ENCODE measurements at places on chromosomes 3 and 15. TPM values are rescaled to one million over a fixed set of nuclear protein-coding genes. Genes with fewer than 3 reads are reported as not detected.
A peak's percentile ranks its signal among the peaks of the same experiment; 100 is the strongest.

- peak; percentile 7 for DNase-seq
These were observed 137.9 kb downstream of the CBLB start for GRCh38 chr3:105730801-105731354.

GRCh38 chr15:71530116-71530515, 280.2 kb upstream of the NR2E3 start:
- no peak for DNase-seq

- DNase-seq, result peak; percentile 30
These were observed 14.8 kb downstream of the P3H2 start for GRCh38 chr3:190105876-190106275.

DNA sequence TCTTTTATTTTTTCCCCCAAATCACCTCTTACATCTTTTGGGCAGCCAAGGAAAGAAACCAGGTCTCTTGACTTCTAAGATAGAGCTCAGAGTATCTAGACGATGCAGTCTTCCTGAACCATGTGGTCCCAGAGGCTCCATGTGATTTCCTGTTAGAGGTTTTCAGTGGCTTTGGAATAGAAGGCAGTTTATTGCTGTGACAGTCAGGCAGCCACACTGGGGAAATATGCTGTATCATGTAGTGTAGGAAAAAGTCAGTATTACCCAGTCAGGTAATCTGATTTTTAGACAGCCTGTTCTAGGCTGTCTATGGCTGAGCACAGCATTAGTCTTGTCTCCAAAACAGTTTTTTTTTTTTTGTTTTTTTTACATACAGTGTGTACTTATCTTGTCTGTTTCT, 294.3 kb downstream of the THSD4 start:
- no peak for DNase-seq

DNA sequence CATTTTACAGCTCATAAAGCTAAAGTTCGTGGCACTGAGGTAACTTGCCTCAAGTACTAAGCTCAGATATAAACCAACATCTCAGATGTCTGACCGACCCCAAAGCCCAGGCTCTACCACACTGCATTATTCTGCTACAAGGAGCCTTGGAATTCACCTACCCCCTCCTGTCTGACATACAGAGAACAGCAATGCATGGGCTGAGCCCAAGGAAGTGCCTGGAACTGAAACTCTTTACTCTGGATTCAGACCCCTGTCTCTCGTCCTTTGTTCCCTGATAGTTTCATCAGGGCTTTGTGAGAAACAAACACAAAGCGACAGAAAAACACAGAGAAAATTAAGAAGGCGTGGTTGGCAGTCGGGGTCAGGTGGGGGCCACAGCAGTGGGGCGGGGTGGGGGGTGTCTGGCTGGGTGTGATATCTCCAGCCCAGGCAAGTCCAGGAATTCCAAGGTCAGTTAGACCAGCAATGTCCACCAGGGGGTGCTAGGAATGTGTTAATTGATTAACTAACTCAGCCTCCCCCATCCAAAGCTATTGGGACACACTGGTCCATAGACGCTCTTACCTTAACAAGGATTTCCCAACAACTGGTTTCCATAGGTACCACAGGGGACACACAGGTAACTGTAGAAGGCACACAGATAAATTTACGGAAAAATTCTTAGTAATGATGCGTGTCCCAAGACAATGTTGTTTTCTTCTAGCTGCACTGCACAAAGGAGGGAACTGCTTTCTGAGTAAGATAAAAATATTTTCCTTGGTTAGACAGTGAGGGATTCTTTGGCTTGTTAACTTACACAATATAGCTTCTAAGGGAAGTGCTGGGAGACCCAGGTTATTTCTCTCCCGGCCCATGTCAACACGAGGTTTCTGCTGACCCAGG, 18.8 kb upstream of the SSUH2 start:
- peak; percentile 75 for DNase-seq

The ETFA gene
- total RNA-seq, result 56.1 TPM

The GORASP1 gene
- total RNA-seq, result 29.7 TPM

DNA sequence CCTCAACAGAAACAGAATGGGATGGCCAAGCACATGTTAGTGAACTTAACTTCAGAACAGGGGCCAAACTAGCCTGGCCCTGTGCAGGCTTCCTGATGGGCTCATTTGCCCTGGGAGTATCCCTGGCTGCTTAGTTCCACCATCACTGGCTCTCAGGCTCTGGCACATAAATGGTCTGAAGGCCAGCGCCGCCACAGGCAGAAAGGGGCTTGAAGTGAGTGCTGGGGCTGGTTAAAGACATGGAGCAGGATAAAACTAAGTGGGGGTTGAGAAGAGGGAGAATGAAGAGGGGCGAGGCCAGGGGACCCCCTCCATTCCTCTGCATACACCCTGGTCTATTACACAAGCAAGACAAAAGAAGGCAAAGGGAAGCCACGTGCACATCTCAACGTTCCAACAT, 12.2 kb downstream of the SLCO2A1 start:
- DNase-seq, result no peak

DNA sequence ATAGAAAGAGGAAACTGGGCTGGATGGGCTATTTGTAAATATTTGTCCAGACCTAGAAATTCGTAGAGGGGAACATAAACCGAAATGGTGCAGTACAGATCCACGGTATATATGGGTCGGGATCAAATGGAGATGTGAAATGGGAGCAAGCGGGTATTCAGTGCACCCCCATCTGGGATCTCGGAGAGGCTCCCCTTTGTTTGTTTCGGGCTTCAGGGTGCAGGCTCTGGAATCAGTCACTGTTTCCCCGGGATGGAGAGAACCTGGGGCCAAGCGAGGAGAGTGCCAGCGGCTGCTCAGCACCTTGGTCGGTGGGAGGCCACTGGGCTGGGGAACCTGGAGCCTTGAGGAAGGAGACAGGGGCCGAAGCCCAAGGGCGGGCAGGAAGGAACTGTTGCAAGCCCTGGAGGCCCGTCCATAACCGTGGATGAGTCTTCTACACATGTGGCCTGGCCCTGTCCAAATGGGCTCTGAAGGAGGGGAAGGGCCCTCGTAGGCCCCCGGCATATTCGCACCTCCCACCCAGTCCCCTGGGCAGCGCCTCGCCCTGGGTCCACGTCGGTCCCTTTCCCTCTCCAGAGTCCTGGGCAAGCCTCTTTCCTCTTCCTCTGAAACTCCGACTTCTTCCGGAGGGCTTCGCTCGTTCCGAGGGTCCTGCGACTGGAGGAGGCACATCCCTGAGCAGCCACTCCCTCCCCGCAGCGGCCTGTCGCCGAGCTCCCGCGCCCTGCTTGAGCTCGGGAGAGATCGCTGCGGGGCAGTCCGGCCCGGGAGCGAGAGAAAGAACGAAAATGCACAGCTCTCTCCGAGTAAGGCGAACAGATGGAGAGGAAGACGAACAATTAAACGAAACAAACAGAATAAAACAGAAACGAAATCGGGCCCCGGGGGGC, 3.0 kb downstream of the ISL2 start:
- peak; percentile 44 for DNase-seq

DNA sequence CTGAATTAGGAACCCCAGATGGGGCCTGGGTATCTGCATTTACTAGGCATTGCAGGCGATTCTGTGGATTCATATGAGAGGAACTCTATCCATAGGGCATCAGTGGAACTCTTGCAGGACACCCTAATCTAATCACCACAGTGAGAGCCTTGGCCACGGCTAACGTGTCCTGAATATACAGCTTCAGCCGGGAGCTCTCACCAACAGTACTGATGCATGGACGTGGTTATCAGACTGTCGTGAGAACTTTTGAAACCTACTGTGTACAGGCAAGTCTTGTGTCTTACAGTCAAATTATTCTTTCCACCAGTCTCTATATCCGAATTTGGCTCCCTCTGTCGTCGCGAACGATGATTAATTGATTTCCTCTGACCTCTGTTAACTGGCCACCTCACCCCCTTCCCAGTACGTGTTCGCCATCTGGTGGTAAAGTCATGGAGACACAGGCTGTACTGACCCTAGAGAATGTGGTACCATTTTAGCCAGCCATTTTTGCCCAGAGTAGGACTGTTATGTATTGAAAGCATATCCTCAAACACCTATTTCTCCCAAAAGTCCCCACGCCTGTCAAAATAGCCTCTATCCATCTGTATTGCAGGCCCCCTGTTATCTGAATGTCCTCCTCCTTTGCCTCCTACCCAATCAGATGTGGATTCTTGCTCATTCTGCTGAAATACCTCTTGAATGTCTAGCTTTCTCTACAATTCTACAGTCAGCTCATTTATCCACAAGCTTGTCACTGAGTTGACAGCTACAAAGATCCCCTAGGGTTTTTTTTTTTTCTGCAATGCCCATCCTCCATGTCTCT, 39.7 kb downstream of the GLDN start:
- peak; percentile 88 for DNase-seq
